ENCODE measurements at places on chromosomes 6 and 20. TPM values are rescaled to one million over a fixed set of nuclear protein-coding genes. Genes with fewer than 3 reads are reported as not detected.

The NFKBIE gene
- total RNA-seq: 2.6 TPM

The PRKN gene
- 6.5 TPM for total RNA-seq

The PPP1R16B gene
- total RNA-seq: 5.6 TPM

The SCRT2 gene
- total RNA-seq: not detected

The SNAP25 gene
- 8.6 TPM for total RNA-seq

The JPH2 gene
- 40.5 TPM for total RNA-seq

DNA sequence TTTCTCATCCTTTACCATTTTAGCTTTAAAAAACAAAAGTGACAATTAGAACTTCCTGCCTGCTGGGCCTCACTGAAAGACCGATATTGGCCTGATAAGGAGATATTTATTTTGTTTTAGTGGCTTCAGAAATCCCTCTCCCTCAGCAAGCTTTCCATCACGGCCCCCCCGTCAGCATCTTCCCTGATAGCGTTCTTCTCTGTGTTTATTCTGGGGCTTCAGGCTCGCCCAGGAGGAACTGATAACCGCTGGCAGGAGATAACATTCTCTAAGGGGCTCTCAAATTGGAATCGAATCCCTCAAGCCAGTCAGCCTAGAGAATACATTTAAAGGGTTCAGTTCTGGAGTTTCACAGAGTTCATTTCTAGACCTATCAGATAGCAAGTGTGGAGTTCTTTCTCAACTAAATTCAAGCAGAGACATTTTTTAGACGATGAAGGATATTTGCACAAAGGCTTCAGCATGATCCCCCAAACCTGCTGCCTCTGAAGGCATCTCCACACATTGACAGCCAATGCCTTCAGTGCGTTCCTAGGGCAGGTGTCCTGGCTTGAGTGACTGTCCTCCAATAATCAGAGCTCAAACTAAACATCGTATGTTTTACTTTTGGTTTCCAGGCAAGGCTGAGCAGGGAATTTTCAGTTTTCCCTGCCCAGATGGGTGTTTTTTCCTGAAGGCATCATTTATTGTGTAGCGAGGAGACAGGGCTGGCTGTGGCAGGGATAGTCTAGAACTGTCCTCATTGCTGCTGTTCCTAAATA is 17.0 kb downstream of the PRDM1 start:
- no peak for DNase-seq

GRCh38 chr20:52217689-52218395 is 26.3 kb upstream of the ZFP64 start:
- DNase-seq: no peak

DNA sequence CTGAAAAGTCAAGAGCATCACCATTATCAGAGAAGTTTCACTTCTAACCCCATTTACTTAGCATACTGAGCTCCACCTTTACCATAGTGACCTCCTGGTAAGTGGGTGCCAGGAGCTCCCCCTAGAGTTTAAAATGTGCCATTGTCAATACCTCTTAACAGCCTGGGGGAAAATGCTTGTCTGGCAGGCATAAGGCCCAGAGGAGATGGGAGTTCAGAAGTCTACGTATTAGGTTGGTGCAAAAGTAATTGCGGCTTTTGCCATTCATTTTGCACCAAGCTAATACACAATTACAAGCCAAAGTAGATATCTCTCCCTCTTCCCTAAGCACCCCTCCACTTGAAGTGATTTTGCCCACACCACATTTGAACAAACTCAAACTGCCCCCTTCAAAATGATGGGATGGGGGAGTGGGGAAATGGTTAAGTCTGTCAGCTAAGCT is 919.0 kb downstream of the KIF16B start:
- DNase-seq: no peak

GRCh38 chr6:15621203-15622044 is 41.4 kb downstream of the DTNBP1 start:
- DNase-seq: no peak

GRCh38 chr20:58850693-58851174 is at the start of gene GNAS-AS1:
Gene GNAS-AS1, minus strand, starts transcription at chr20:58850902.
- peak; percentile 37 for DNase-seq

GRCh38 chr6:140462453-140463311 is 1088.2 kb upstream of the CITED2 start:
- peak; percentile 20 for DNase-seq

DNA sequence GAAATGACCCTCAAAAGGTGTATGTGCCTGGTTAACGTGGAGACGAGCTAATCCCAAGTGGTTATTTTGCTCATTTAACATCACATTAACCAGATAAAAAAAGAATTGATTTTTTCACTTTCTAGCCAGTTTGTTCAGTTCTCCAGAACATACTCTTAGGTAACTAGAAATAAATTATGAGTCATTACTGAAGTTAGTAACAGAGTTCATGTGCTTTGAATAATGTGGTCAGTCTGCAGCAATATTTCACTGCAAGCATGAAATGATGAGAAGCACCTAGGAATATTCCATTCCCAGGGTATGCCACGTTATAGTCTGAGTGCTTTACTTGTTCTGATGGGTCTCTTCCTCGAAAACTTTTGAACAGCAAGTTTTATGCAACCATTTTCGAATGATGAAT is 138.3 kb upstream of the INSM1 start:
- DNase-seq: no peak

Measured in urinary bladder (tissue), 4 donors.